ENCODE measurements at places on chromosomes 5 and 9.

DNA sequence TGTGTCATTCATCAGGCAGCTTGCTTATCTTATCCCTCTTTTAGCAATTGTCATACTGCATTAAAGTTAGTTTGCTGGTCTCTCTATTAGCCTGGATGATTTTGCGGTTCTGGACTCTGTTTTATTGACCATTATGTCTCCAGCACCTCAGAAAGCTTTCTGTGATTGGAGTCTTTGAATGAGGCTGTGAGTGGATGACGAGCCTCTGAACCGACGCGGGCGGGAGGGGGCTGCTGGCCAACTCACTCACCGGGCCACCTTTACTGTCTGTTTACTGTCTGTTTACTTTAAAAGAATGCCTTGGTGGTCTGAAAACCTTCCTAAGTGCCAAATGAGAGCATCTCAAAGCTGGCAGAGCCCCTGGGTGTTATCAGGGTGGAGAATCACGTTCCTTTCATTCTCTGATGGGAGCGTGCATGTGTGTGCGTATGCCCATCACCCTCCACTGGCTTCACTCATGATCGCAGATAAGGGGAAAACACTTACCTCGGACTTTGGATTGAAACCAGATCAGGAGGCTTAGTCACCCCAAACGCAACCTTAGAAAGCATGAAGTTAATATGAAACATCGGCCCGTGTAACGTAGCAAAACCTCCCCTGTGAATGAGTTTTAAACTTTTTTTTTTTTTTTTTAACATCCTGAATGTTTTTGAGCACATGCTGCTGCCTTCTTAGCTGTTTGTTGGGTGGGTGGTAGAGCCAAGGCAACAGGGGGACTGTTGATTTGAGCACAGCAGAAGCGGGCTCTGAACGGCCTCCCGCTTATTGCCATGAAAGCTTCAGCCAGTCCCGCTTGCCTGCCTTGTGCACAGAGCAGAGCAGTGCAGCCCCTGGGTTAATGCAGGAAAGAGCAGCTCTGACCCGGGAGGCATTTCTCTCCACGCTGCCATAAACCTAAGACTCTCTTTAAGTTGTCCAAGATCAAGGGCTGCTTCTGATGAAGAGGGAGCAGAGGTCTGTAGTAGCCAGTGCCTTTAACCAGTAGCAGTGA, 173.6 kb downstream of the GADD45G start:
- DNase-seq = no peak

GRCh38 chr9:122332083-122332482, 38.7 kb upstream of the PTGS1 start:
- DNase-seq = no peak

DNA sequence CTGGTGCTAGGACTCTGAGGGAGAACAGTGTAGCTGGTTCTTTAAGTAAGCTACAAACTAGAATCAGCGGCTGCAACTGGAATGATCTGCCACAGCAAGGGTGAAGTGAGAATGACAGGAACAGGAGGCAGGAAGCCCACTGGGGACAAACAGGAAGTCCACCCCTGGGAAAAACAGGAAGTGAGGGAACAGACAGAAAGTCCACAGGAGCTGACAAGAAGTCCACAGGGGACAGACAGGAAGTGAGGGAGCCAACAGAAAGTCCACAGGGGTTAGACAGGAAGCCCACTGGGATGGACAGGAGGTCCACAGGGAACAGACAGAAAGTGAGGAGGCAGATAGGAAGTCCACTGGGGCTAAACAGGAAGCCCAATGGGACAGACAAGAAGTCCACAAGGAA, 15.5 kb downstream of the ADAMTS16 start:
- DNase-seq = no peak

- DNase-seq = no peak
Measured at GRCh38 chr5:137091472-137091871, 407.7 kb downstream of the SPOCK1 start.

DNA sequence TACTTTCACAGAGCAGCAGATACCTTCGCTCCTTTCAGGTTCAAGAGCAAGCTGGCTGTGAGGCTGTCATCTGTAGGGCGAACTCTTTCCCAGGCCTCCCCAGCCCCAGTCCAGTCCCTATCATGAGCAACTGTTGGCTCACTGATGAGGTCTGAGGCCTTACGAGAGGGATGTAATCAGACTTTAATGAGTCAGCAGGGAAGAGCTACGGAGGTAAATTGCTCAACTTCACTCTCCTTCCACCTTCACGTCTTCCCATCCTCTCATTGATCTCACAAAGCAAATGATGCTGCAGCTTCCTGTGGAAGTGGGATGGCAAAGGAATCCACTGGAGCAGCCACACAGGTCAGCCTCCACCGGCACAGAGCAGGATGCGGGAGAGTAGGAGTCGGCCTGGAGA, 130.7 kb upstream of the TBCA start:
- DNase-seq = peak; percentile 8

- no peak for DNase-seq
Measured at GRCh38 chr9:136719195-136719880, 7.0 kb downstream of the DIPK1B start.

DNA sequence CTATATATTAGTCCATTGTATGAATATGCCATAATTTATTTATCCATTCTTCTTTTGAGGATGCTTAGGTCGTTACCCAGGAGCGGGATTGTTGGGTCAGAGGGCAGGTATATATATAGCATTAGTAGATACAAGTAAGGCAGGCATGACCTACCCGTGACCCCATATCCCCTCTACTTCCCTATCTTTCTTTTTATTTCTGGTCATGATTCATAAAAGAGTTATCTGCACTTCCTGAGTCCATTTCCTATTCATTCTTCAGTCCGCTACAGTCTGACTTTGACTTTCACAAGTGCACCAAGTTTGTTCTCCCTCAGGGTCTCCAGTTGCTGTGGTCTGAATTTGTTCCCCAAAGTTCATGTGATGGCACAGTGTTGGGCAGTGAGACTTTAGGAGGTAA, 6.9 kb downstream of the RHOBTB3 start:
- DNase-seq = no peak

DNA sequence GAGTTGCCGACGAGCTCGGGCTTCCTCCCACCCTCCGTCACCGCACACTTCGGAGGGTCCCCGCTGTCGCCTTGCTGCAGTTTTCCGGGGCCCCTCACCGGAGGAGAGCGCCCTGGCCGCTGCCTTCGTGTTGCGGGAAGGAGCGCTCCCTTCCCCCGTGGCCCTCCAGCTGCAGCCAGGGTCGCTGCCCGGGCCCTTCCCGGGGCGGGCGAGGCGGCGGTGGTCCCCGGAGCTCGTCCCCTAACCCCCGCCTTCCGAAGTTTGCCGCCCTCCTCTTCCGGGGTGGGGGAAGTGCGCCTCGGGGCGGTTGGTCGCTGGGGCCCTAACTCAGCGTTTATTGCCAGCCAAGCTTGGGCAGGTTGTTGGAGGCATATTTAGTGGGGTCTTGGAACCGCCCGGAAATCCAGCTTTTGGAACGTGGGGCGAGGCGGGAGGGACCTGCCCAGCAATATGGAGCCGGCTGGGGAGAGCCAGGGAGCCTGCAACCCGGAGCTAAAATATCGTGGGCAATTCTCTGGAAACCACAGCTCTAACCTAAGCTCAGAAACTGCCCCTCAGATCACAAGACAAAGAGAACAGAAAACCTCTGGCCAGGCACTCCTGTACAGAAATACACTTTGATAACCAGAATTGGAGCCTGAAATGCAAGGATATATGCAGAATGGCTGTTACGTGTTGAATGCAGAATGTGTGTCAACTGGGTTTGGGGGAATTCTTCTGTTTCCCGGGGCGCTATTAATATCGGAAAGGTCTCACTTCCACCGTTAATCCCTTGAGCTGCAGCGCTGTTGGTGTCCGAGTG, 890 bp downstream of the PIK3R1 start:
- no peak for DNase-seq

DNA sequence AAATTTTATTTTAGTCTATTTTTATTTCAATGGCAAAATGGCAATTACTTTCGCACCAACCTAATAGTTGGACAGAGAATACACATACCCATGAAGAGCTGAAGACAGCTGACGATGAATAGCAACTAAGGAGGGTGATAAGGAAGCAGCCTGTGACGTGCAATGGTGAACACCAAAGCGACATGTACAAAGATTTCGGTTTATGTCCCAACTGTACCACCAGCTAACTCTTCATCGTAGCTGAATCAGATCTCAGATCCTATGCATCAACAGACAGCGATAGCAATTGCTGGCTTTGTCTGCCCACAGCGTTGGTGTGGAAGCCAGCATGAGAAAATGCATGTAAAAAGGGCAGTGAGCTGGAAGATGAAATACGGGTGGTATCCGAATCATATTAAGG, 130.6 kb upstream of the ANKH start:
- DNase-seq = no peak

- DNase-seq = no peak
Measured at GRCh38 chr9:125752070-125752628, 5.0 kb downstream of the PBX3 start.

DNA sequence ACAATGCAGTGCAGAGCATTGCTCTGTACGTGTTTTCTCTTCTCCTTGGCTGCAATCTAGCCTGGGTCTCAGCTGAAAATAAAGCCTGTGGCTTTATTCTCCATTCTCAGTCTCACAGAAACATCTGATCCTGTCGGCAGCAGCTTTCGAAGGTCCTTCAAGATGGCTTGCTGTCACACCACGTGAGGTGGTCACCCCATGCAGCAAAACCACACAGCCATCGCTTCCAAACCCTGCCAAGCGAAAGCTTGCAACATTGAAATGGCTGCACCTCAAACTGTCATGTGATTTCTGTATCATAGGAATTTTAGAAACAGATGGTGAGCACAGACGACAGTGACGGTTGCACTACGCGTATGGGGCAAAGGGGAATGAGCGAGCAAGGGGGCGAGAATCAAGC, 98.5 kb upstream of the SMARCA2 start:
- no peak for DNase-seq

GRCh38 chr5:154722936-154723335, 32.2 kb upstream of the LARP1 start:
- DNase-seq = no peak

GRCh38 chr5:94359880-94360279, 258.5 kb downstream of the KIAA0825 start:
- DNase-seq = no peak

- no peak for DNase-seq
Measured at GRCh38 chr5:165805756-165806155, 2300.3 kb downstream of the MAT2B start.

DNA sequence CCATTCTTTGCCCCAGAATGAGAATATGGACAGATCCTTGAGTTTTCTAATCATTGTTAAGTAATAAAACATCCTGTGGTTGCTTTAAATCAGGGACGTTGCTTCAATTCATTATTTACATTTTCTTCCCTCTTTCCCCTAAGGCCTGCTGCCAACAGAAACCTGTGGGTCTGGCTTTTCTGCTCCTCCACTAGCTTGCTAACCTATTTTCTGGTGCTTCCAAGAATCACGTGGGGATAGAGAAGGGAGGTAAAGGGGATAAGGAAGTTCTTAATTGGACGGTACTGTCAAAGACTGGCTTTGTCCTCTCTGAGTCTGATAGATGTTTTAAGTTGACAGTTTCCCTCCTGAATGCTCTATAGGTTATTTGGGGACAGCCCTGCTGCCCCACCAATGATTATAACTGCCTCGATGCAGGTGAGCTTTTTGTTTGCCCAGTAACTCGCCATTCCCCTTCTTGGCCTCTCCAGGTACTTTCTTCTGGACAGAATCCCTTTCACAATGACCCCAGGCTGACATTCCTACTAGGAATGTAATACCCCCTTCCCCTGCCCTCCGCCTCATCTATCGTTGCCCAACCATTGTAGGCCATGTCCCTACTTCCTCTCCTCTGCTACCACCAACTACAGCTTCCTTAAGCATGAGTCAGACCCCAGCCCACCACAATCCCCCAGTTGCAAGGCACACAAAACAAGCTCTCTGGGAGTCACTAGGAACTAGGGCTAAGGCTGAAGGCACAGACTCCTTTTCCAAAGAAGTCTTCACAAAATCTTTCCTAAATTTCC, 19.9 kb upstream of the CPEB4 start:
- DNase-seq = no peak

- DNase-seq = no peak
Measured at GRCh38 chr9:108209132-108209685, 646.6 kb downstream of the ACTL7B start.

GRCh38 chr9:125681086-125681622, 25.9 kb downstream of the MAPKAP1 start:
- DNase-seq = no peak

DNA sequence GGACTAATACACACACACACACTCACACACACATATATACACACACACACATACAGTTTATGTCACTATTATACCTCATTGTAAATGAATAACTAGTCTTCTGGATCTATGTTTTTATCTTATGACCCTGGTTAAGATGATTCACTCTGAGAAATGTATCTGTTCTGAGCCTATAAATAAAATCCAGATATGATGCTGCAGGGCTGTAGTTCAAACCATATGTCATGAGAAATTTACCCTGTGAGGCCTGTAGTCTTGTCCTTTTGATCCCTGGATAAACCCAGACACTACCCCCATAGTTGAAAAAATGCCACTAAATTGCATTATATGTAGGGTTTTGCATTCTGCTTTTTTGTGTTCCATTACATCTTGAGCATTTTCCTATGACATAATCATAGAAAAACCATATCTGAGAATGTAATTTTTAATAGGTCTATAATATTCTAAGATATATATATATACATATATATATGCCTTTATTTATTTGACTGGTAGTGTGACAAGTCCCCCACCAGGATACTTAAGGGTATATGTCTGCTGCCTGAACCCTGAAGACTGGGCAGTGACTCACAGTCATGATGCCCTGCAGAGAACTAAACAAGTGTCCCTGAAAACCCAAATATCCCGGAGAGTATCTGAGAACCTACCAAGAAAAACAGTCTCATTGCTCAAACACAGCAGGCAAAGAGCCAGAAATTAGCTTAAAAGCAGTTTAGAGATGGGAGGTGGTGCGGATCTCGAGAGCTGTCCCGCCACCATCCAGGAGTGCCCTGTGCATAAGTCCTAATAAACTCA, 18.4 kb upstream of the ALDOB start:
- DNase-seq = no peak

- DNase-seq = no peak
Measured at GRCh38 chr9:38160613-38161215, 91.7 kb upstream of the SHB start.

GRCh38 chr5:133736512-133736911, 124.2 kb upstream of the FSTL4 start:
- DNase-seq = no peak

DNA sequence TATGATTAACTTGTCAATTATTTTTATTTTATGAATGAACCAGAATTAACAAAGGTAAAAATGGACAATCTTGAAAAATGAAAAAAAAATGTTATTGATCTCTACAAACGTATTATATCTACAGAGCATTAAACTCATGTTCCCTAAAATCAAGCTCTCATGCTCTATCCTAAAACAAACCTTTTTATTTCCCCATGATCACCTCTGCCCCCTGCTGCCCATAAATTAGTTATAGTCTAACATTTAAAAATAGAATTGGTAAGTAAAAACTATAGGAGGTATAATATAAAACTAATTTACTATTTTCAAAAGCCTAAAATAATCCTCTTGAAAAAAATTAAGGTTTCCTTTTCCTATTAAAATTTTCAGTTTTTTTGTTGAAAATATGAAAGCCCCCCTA, 168.0 kb upstream of the POU5F2 start:
- no peak for DNase-seq

GRCh38 chr5:174187481-174187880, 142.0 kb downstream of the NSG2 start:
- DNase-seq = no peak

GRCh38 chr5:61330341-61330844, 1.7 kb upstream of the ZSWIM6 start:
- DNase-seq = no peak
